ENCODE measurements at places on chromosomes 4 and X.

GRCh38 chr4:82031376-82031927 is 342.3 kb downstream of the HNRNPD start:
- DNase-seq: no peak

DNA sequence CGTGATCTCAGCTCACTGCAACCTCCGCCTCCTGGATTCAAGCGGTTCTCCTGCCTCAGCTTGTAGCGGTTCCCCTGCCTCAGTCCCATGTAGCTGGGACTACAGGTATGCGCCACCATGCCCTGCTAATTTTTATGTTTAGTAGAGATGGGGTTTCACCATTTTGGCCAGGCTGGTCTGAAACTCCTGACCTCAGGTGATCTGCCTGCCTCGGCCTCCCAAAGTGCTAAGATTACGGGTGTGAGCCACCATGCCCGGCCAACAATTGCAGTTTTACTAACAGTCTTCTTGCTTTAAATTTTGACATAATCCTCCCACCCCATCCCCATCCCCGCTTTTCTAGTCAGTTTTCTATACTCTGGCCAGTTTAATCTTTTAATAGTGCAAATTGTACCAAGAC is 112.0 kb downstream of the CFAP299 start:
- no peak for DNase-seq

GRCh38 chr4:13329340-13329850 is 154.7 kb downstream of the RAB28 start:
- no peak for DNase-seq

- DNase-seq: no peak
Measured at GRCh38 chr4:61251129-61251528, 51.0 kb downstream of the ADGRL3 start.

GRCh38 chr4:12492730-12493393 is 991.3 kb downstream of the RAB28 start:
- DNase-seq: no peak

GRCh38 chr4:102163404-102164140 is 181.7 kb downstream of the SLC39A8 start:
- DNase-seq: no peak

GRCh38 chrX:72461766-72462165 is 110.9 kb downstream of the HDAC8 start:
- DNase-seq: no peak
